Activated T-cell treated with anti-CD3 and anti-CD28 coated beads for 1 hour (primary cell): ENCODE measurements at places on chromosomes 11 and 22.
A peak's percentile ranks its signal among the peaks of the same experiment; 100 is the strongest.

- DNase-seq: no peak
These were observed 323.6 kb upstream of the SYN3 start for GRCh38 chr22:33381531-33382406.

DNA sequence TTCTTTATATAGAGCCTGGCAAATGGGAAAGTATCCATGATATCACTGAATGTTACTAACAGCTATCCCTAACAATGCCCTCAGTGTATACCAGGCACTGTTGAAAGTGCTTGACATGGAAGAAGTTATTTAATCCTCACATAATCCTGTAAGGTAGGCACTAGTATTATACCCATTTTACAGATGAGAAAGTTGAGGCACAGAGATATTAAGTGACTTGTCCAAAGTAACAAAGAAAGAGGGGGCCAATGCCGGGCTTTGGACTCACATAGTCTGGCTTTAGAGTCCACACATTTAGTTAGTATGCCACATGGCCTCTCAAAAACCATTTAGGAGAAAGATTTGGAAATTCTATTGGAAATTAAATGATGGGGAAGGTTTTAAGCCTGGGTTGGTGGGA, 220.8 kb upstream of the PLET1 start:
- DNase-seq: no peak

DNA sequence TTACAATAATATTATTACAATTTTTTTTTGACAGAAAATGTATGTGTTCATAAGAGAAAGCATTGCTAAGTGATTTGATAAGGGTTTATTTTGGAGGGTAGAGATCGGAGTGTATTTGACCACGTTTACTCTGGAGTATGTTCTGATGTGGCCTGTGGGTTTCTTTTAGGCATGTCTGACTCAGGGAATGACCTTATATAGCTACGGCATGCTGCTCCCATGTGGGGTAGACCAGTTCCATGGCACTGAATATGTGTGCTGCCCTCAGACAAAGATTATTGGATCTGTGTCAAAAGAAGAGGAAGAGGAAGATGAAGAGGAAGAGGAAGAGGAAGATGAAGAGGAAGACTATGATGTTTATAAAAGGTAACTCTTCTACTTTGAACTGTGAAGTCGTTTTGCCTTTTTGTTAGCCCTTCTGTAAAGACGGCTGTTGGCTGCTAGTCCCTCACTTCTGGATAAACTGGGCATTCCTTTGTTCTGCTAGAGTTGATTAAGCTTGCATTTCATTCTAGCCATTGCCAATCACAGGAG, 38.1 kb upstream of the ST14 start:
- DNase-seq: no peak

GRCh38 chr11:33894398-33894746, 2.5 kb upstream of the LMO2 start:
- no peak for DNase-seq

- DNase-seq: peak; percentile 42
These were observed 4.0 kb downstream of the TRIM6 start for GRCh38 chr11:5600374-5600851.
